AG04450 (cell line): ENCODE measurements at places on chromosomes 12 and 14.

DNA sequence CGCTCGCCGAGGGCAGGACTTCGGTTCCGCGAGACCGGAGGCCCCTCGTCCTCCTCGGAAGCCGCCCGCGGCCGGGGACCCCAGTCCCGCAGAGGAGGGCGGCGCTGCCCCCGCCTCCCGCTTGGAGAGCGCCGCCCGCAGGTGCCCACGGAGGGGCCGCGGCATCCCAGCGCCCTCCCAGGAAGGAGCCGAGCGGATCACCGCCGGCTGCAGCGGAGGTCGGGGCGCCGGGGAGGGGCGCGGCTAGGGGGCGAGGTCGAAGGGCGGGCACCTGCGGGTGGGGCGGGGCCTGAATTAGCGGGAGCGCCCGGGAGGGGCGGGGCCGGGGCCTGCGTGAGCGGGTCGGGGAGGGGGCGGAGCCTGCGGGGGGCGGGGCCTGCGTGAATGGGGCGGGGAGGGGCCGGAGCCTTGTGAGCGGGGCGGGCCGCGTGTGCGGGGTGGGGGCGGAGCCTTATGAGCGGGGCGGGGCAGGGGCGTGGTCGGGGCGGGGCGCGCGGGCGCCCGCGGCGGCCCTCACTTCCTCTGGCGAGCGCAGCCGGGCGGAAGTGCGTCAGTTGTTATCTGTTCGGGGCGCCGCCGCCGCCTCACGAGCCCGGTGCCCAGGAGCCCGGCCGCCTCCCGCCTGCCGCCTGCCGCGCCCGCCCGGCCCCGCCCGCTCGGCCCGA is at the start of gene FBRSL1:
Gene FBRSL1 (plus strand): TSS at position 550 of the 665 bp plus-strand sequence.
- DNase-seq: peak; percentile 51

DNA sequence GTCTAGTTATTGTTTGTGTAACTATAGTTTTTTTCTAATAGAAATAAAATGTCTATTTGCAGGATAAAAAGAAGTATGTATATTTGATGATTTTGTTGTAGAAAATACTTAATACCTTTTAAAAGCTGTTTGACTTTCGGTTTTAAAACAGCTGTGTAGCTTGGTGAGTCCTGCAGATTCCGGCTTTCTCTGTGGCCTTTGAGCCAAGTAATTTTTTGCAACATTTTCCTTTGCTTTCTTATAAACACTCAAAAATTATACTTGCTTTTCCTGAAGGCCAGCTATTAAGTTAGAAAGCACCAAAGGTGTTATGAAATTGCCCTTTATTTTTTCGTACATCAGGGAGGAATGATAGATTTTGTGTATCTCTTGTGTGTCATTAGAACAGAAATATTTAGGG is 63.6 kb downstream of the CRADD start:
- no peak for DNase-seq

DNA sequence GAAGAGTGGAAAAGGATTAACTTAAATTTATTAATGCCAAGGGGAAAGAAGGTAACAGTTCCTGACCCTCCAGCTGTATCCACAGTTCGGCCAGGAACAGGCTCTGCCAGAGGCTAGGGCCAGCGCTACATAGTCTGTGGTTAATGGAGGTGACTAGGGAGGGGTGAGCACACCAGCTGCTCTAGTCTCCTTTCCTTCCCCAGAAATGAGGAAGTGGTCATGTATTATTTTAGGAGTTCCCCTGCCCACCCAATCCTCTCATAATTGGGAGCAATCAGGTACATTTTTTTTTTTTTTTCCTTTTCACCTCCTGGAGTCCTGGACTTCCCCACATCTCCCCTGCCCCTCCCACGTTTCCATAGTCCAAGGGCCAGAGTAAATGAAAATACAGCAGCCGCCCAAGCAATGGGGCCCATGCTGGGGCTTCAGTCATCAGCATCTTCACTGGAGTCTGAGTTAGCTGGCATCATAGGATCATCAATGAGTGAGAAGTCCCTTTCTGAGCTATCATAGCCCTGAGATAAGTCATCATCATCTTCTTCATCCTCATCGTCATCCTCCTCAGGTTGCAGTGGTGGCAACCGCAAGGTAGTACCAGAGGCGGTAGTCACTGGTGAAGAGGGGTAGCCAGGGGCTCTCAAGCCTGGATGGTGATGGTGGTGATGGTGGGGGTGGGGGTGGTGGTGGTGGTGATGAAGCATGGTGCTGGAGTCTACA is 1.5 kb upstream of the SUPT16H start:
- DNase-seq: no peak

DNA sequence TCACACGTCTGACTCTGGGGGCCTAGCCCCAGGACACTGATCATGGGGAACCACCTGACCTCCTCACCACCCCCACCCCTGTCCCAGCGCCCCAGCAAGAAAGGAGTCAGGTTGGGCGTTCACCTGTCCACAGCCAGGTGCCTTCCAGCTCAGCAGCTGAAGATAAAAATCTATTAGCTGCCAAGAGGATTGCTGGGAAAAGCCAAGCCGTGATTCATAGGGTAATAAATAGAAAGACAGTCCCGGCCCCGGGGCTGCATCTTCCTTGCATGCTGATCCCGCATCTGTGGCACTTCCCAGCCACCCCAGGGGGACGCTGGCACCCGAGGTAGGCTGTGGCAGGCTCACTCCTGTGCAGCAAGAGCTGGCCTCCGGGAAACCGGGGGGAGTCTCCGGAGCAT is 70.2 kb upstream of the NCOR2 start:
- no peak for DNase-seq

- no peak for DNase-seq
Measured at GRCh38 chr14:54637270-54638134, 70.6 kb downstream of the SAMD4A start.

DNA sequence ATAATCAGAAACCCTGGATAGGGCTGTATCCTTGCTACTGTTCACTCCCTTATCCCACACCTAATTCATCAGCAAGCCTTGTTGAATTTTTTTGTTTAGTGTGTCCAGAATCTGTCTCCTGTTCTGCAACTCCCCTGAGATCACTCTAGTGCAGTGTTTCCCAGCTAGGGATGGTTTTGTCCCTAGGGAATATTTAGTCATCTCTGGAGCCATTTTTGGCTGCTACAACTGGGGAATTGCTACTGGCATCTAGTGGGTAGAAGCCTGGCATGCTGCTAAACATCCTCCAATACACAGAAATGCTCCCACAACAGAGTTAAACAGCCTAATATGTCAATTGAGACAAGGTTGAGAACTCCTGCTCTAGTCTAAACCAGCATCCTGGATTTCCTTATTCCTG is 248.0 kb downstream of the NPAS3 start:
- no peak for DNase-seq

DNA sequence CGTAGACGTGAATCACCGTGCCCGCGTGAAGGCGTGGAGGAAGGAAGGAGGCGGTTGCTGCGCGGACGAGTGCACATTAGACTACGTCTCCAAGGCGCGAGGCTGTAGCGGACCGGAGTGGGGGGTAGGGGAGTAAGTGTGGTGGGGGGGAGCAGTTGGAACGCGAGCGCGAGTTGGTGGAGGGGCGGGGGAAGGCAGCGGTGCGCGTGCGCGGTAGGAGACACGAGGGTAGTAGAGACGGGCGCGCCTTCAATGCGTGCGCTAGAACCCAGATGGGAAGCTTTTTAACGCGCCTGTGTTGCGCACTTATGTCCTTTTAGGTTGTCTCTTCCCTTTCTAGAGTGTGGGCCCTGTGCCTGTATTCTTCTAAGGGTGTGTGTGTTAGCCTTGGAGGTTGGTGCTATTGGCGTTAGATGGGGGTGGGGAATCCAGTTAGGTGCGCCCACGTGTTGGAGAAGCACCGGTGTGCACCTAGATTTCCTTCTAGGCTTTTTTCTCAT is 604 bp downstream of the EIF4B start:
- peak; percentile 20 for DNase-seq

DNA sequence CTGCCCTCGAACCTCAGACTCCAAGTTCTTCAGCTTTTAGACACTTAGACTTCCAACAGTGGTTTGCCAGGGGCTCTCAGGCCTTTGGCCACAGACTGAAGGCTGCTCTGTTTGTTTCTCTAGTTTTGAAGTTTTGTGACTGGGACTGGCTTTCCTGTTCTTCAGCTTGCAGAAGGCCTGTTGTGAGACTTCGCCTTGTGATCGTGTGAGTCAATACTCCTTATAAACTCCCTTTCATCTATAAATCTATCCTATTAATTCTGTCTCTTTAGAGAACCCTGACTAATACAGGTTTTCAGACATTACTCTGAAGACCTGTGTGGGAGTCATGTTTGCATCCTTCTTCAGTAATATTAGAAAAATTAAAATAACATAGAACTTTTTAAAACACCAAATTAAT is 289.1 kb downstream of the RMST start:
- no peak for DNase-seq

DNA sequence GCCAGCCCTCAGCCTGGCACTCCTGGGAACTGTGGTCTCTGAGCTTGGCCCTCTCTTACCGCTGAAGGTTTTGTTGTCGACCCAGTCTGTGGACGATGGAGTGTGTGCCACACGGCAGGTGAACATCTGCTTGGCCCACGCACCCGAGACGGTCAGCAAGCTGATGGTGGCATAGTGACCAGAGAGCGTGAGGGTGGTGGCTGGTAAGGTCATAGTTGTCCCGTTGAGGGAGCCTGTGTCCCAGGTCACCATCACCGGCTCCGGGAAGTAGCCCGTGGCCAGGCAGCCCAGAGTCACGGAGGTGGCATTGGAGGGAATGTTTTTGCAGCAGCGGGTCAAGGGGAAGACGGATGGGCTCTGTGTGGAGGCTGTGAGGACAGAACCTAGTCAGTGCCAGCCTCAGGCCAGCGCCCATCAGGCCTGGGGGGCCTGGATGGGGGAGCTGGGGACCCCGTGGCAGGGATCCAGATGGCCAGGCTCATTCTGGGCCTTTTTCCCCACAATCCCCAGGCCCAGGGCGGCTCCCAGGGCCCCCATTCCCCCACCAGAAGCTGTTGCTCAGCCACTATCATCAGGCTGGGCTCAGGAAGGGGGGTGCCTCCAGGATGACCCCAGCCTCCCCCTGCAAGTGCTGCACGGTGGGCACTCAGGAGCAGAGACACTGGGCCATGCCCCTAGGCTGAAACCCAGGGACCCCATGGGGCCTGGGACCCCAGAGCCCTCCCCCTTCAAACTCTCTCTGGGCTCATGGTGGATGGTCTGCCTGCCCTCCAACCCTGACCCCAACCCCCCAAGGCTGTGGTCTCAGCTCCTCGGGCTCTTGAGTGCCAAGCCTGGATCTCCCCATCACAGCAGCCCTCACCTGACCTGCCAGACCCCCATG is 75.2 kb downstream of the TMEM121 start:
- no peak for DNase-seq

DNA sequence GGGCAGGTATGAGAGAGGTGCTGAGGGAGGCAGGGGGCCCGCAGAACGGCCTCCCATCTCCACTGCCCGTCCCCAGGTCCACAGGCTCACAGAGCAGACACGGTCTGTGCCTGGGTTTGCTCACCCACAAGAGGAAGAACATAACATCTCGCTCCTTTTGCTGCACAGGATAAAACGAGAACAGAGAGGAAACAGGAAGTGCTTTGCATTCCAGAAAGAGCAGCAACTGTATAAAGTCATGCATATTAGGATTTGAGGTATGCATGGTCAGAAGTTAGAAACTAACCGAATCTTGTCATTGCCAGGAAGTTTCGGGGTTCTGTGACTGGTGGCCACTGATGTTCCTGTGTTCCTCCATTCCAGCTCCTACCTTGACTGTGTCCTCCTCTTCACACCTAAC is 25.0 kb downstream of the NTF3 start:
- peak; percentile 57 for DNase-seq

DNA sequence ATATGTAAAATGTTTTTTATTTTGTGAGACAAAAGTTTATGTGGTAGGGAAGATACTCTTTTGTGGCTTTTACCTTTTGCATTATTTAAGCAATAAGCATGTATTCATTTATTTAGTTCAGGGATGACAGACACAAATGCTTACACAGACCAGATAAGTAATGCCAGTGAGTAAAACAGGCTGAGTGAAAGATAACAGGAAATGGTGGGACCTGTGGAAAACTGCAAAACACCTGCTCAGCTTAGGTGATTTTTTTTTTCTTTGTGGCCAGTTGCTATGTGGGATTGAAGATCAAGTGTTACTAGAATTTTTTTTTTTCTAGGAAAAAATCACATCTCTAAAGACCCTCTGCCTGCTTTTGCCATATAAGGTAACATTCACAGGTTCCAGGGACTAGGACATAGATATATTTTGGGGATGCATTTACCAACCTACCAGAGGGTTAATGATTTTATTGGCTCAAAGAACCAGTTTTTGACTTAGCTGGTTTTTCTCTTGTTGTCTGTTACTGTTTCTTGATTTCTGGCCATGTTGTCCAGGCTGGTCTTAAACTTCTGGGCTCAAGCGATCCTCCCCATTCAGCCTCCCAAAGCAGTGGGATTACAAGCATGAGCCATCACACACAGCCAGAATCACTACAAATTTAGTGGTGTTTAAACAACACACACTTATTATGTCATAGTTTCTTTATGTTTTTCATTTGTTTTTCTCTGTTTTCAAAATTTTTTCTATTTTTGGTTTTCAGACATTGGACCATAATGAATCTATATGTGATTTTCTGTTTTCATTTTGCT is 9.8 kb downstream of the PSMA6 start:
- DNase-seq: no peak

DNA sequence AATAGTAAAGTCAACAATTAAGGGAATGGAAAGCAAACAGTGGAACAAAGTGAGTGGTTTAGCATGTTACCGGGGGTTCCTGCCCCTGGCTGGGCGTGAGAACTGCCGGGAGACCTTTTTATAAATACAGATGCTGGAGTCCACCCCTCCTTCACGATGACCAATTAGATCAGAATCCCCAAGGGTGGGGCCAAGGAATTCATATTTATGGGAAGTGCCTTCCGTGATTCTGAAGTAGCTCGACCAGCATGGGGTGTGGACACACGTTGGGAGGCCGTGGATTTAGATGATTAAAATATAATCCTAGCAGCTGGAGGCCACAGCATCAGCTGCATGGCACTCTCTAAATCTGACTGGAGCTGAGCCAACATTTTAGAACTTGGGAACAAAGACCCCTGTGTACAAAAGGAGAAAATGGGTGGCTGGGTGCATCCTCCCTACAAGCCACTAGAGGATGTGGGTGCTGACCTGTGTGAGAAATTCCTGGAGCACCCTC is 87.9 kb downstream of the SRRM4 start:
- no peak for DNase-seq

DNA sequence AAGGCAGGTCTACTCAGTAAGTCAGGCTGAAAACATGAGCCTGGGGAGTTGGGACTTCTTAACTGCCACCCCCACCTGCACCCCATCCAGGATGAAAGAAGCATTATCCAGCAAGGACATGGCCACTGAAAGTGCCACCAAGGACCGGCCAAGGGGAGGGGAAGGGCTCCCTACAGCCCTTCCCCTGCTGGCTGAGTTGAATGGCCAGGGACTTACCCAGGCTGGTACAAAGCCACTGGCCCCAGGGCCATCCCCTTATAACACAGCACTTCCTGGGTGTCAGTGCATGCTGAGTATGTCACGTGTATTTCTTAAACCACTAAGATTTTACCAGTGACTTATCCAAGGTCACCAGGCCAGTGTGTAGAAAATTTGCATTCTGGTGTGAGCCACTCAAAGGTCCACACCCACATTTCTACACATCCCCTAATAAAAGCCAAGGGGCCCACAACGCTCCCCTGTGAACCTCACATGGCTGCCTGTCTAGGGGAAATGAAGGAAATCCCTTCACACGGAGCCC is 29.3 kb upstream of the ZFP36L1 start:
- no peak for DNase-seq

- no peak for DNase-seq
Measured at GRCh38 chr14:32627545-32628298, 298.6 kb downstream of the AKAP6 start.

GRCh38 chr14:93723001-93723400 is 65.3 kb downstream of the PRIMA1 start:
- no peak for DNase-seq

- DNase-seq: no peak
Measured at GRCh38 chr14:99057576-99058083, 214.4 kb downstream of the BCL11B start.

- no peak for DNase-seq
Measured at GRCh38 chr12:47602325-47602724, 103.5 kb downstream of the RPAP3 start.
